ENCODE measurements at places on chromosomes 4 and X.

- H3K36me3 ChIP-seq = no peaks in the 10 kb centered on the region
- H3K4me3 ChIP-seq = no peak overlapping the region
- no peaks in the 10 kb centered on the region for H3K4me1 ChIP-seq
- DNase-seq = no peak
- no peak overlapping the region for H3K27ac ChIP-seq
These were observed 202.2 kb upstream of the GPRIN3 start for GRCh38 chr4:89509708-89510281.

DNA sequence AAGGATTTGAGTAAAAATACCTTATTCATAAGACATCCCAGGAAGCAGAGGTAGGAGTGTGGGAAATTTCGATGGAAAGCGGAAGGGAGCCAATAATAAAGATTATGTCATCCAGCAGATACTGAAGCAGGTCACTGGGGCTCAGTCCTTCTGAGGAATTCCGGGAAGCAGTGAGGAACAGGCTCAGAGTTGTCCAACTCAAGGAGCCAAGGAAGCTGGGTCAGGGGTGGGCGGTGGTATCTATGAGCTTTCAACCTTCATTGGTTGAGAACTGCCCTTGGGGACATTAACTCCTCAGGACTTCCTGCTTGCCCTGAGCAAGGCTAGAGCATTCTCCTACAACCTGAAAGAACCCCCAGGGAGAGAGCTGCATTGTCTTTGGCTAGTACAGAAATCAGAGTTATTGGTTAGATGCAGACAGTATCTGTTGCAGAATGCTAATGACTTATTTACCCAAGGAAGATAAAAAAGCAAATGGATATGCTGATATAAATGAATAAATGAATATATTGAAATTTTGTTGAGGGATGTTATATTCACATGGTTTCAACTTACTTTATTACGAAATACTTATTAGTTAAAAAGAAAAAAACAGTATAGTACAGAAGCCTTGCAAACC is 68.2 kb downstream of the DMP1 start:
- no peaks in the 10 kb centered on the region for H3K36me3 ChIP-seq
- DNase-seq = no peak
- no peaks in the 10 kb centered on the region for H3K27me3 ChIP-seq
- no peaks in the 10 kb centered on the region for H3K4me1 ChIP-seq
- no peak overlapping the region for H3K27ac ChIP-seq

DNA sequence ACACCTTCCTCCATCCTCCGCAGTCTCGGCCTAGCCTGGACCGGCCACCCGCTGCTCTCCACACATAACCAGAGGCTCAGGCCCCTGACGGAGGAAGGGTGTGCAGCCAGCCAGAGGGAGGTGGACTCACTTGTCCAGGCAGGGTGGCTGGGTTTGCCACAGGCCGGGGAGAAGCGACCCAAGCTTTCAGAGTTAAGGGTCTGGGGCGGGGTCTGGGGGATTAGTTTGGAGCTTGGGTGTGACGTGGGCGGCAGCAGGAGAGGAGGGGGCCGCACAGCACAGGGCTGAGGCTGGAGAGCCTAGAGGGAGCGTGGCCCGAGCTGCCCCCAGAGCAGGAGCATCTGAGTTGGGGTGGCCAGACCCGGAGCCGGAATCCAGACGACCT is 22.4 kb upstream of the CPLX1 start:
- H3K4me1 ChIP-seq = no peaks in the 10 kb centered on the region
- no peak overlapping the region for H3K27ac ChIP-seq
- no peaks in the 10 kb centered on the region for H3K27me3 ChIP-seq
- no peaks in the 10 kb centered on the region for H3K36me3 ChIP-seq
- H3K4me3 ChIP-seq = no peak overlapping the region
- no peak for DNase-seq

- H3K27ac ChIP-seq = no peak overlapping the region
- H3K27me3 ChIP-seq = no peaks in the 10 kb centered on the region
- no peak overlapping the region for H3K4me3 ChIP-seq
These were observed 53.2 kb downstream of the ADGRA3 start for GRCh38 chr4:22462688-22463087.

- no peak for DNase-seq
- H3K4me3 ChIP-seq = no peak overlapping the region
- no peaks in the 10 kb centered on the region for H3K36me3 ChIP-seq
- H3K27ac ChIP-seq = peak overlapping the region; percentile 99
These were observed 6.1 kb downstream of the SCARB2 start for GRCh38 chr4:76207549-76207948.

Data from sigmoid colon (tissue), 7 donors.